Anterior cingulate cortex (tissue), 58 donors: ENCODE measurements at places on chromosomes 2 and 18.
A peak's percentile ranks its signal among the peaks of the same experiment; 100 is the strongest.

- no peak for DNase-seq
Measured at GRCh38 chr18:55455938-55456337, 132.1 kb downstream of the TCF4 start.

- no peak for DNase-seq
Measured at GRCh38 chr2:221896505-221897151, 324.5 kb upstream of the EPHA4 start.

DNA sequence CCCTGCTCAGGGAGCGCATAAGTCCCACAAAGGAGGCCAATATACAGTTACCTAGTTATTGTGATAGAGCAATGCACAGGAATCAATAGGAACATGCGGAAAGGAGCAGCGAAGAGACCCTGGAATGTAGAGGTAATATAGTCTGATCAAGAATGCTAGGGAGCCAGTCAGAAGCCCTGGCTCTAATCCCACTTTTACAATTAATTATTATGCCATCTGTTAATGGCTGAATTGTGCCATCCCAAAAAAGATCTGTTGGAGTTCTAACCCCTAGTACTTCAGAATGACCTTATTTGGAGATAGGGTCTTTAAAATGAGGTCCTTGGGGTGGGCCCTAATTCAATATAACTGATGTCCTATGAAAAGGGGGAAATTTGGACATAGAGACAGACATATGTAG lies 7.7 kb upstream of the SPATS2L start:
- no peak for DNase-seq

- no peak for DNase-seq
Measured at GRCh38 chr2:127407661-127408003, 10.6 kb upstream of the PROC start.

- no peak for DNase-seq
Measured at GRCh38 chr2:180823546-180824141, 156.8 kb upstream of the UBE2E3 start.

DNA sequence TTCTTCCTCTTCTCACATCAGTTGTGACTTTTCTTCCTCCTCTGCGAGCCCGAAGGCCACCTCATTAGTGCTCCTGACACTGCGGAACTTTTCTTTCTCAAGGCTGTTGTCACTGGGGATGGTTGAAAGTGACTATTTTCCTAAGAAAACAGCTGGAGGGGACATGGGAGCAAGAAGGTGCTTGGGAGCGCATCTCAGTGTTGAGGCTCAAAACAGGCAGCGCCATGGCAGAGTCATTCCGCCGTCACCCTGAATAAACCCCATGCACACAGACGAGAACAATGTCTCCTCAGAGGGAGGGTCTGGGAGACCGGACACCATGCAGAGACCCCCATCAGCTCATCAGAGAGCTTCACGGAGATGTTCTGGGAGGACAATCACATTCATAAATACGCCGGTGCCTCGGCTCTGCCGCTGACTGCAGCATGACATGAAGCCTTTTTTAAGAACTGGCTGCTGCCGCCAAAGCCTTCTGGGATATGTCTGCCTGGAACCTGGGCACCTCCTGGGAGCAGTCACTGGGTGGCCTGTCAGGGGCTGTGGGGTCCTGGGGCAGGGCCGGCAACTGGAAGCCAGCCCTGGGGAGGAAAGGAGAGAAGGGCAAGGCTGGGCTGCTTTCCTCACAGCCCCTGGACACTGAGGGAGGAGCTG lies 19.2 kb downstream of the ATOH8 start:
- DNase-seq = no peak

- no peak for DNase-seq
Measured at GRCh38 chr2:191846515-191847476, at the start of gene CAVIN2. TSS of gene CAVIN2 (minus strand) at chr2:191847088. CDS start at chr2:191846925, 163 bp downstream.

- DNase-seq = no peak
Measured at GRCh38 chr18:75407468-75408437, 19.8 kb downstream of the SMIM21 start.

DNA sequence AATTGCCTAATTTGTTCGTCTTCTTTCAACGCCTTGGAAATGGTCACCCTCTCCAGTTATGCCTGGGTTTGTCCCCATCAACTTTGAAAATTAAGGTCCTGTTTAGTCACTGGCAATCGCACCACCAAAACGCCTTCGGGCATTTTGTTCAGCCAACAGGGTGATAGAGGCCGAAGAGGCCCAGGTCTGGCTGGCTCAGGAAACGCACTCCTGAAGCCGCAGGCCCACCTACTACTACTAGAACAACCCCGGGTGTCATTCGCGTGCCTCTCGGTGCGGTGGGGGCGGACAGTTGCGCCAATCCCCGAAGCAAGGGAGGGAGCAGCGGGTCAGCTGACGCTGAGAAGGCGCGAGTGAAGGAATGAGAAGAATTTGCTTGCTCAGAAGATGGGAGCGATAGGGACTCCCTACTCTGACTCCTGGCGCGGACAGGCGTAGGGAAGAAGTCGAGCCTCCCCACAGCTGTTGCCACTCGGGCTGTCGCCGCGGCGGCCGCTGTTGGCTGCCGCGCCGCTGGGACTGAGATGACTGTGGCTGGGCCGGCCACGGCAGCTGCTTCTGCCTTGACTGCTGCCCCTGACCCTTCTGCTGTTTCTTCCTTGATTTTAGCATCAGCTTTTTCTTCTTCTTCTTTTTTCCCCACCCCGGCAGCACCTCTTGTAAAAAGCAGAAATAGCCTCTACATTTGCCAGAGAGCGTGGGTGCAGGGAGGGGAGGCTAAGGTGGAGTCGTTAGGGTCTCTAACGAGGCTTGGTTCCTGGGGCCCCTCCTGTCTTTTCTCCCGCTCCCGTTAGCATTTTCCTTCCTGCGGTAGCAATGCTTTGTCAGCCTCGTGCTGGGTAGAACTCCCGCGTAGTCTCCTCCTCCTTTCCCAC lies 387.6 kb downstream of the FIGN start:
- DNase-seq = peak; percentile 27

- no peak for DNase-seq
Measured at GRCh38 chr2:177554365-177554764, 161.8 kb downstream of the AGPS start.

DNA sequence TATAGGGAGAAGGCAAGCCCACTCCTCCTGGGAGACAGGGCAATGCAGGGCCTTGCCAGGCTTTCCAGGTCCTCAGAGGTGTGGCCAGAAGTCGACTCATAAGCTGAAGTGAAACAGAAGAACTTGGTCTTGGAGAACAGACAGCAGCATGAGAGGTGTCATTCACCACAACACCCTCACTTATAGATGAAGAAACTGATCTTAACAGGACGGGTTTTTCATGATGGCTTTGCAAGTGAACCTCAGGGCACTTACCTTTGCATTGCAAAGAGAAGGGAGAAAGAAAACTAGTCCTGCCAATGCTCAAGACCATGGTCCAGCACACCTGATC lies 198.8 kb downstream of the CYRIA start:
- DNase-seq = no peak

GRCh38 chr2:6913415-6914157 lies 3.6 kb upstream of the RNF144A start:
- DNase-seq = no peak

GRCh38 chr2:142825861-142826260 lies 51.6 kb upstream of the KYNU start:
- DNase-seq = no peak

DNA sequence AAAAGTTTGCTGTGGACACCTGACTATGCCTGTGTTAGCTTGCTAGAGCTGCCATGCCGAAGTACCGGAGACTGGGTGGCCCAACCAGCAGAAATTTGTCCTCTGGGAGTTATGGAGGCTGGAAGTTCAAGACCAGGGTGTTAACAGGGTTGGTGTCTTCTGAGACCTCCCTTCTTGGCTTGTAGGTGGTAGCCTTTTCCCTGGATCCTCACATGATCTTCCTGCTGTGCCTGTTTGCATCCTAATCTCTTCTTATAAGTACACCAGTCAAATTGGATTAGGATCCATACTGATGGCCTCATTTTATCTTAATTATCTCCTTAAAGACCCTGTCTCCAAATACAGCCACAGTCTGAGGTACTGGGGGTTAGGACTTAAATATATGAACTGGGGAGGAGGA lies 845 bp downstream of the TMEM177 start:
- DNase-seq = no peak

GRCh38 chr2:180334514-180334913 lies 327.4 kb upstream of the CWC22 start:
- no peak for DNase-seq

- DNase-seq = no peak
Measured at GRCh38 chr2:207504513-207505170, 25.1 kb upstream of the CREB1 start.

DNA sequence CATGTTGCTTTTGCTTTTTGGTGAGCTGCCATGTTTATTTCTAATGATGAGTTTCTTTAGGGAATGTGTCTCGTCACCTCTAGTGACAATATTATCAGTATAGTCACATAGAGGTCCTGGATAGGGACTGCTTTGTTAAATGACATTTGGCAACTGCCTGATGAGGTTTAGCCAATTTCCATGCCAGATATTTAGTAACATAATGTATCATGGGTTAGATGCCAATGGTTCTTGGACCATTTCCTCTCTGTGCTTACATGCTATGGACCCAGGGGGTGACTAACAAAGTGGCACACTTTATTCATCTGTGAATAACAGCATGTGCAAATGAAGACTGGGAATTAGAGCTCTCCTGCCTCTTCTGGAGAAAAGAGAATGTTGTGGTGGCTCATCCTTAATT lies 56.2 kb upstream of the RAB27B start:
- DNase-seq = no peak

GRCh38 chr2:55419233-55419678 lies 400 bp downstream of the CCDC88A start:
- DNase-seq = no peak

DNA sequence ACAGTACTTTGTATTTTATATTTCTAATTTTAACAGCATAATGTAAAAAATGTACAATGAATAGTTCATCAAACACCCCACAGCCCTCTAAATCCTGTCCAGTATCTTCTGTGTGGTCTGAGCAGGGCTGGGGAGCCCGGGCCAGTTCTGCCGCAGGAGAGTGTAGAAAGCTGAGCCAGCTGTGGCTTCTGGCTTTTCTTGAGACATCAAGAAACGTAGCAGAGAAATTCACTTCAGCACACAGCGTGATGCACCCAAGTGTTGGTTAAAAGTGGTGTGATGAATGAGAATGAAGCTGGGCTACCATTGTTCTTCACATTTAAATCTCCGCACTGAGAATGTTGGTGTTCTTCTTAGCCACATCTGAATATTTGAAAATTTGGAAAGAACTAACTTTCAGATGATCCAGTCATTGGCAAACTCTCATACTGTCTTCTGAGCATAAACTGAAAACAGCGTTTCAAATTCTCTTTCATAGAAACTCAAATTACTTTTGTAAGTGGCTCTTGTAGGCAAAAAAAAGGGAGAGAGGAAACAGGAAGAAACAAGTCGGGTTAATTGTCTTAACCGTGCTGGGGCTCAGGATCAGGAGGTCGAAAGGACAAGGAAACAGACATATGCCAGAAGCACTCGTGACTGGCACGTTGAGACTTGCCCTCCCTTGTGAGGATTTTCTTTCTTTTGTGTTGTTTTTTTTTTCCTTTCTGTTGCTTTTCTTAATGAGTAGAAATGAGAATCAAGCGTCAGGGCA lies 23.4 kb upstream of the TMEM87B start:
- no peak for DNase-seq

- DNase-seq = no peak
Measured at GRCh38 chr2:196361606-196362326, 190.4 kb upstream of the STK17B start.

GRCh38 chr2:226873051-226873620 lies 37.3 kb downstream of the RHBDD1 start:
- DNase-seq = no peak

GRCh38 chr2:16729335-16729734 lies 63.7 kb upstream of the CYRIA start:
- no peak for DNase-seq

- DNase-seq = no peak
Measured at GRCh38 chr2:207734636-207735512, 23.4 kb downstream of the CCNYL1 start.

DNA sequence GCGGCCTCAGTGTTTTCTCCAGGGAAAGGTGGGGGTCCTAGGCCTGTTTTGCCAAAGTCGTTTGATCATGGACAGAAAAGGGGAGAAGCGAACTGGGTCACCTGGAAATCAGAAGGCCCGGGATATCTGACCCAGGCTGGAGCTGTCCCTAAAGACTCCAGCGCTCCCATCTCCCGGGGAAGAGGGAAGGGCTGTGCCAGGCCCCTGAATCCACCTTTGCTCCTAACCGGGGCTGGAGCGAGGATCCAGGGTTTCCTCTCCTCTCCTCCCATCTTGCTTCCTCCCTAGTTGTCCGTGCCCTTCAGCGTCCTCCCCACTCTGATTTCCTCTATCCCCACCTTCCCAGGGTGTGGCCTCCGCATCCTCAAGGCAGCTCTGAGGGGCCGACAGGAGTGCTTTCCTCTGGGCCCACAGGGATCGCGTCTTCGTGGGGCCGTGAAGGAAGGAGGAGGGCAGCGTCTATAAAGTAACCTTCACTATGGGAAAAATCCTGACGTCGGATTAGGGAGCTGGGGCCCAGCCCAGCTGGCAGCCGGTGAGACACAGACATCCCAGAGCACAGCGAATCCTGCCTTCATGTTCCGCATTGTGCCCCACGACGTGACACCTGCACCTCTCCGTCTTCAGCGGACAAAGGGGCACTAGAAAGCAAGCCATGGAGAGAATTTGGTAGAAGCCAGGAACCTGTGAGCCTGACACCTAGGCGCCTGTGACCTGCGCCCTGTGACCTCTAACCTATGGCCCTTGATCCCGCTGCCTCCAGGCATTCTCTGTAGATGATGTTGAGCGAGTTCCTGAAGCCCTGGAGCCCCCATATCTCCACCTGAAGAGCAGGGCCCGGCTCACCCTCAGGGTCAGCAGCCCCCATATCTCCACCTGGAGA lies 212.7 kb upstream of the SALL3 start:
- DNase-seq = no peak

- DNase-seq = peak; percentile 72
Measured at GRCh38 chr2:120867290-120868241, 131.9 kb downstream of the GLI2 start.

- DNase-seq = no peak
Measured at GRCh38 chr2:86686905-86687304, 33.2 kb upstream of the RMND5A start.

GRCh38 chr18:43887491-43887890 lies 610.2 kb upstream of the SYT4 start:
- no peak for DNase-seq

DNA sequence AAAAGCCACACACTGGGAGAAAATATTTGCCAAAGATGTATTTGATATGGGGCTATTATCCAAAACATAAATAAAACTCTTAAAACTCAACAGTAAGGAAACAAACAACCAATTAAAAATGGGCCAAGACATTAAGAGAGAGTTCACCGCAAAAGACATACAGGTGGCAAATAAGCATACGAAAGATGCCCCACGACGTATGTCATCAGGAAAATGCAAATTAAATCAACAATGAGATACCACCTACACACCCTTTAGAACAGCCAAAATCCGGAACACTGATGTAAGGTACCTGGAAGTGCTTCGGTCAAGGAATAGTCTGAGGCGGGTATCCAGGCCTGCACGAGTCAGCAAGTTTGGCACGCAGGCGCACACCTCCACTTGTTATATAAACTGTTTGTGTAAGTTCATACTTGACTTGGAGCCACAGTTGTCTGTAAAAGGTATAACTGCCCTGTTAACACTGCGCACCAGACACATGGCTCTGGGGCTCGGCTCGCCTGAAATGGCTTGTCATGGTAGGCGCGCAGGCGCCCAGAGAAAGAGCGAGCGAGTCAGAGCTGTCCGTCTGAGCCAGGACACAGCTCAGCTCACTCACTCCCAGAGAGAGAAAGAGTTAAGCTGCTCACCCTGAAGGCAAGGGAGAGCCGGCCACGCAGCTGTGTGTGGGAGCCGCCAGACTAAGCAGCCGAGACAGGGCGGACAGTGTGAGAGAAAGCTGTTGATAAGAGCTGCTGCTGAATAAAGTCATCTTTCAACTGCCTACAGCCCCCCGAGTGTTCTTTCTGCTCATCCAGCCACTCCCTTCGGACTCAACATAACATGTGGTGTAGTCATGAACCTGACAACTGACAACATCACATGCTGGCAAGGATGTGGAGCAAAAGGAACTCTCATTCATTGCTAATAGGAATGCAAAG lies 87.3 kb downstream of the HNRNPLL start:
- no peak for DNase-seq
